ENCODE measurements at places on chromosomes 1 and 21.

- DNase-seq, result no peak
Measured at GRCh38 chr1:16020325-16020724, 1.5 kb upstream of the CLCNKA start.

DNA sequence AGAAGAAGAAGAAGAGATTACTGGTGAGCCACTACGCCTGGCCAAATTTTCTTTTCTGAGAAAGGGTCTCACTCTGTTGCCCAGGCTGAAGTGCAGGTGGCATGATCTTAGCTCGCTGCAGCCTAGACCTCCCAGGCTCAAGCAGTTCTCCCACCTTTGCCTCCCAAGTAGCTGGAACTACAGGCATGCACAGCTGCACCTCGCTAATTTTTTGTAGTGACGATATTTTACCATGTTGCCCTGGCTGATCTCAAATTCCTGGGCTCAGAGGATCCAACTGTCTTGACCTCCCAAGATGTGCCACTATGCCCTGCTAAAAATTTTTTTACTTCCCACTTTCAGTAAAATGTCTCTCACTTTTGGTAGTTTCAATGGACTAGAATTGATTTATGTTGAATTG is 24.4 kb downstream of the TMEM200B start:
- DNase-seq, result no peak

- no peak for DNase-seq
Measured at GRCh38 chr1:29096231-29096886, 27.3 kb downstream of the TMEM200B start.

DNA sequence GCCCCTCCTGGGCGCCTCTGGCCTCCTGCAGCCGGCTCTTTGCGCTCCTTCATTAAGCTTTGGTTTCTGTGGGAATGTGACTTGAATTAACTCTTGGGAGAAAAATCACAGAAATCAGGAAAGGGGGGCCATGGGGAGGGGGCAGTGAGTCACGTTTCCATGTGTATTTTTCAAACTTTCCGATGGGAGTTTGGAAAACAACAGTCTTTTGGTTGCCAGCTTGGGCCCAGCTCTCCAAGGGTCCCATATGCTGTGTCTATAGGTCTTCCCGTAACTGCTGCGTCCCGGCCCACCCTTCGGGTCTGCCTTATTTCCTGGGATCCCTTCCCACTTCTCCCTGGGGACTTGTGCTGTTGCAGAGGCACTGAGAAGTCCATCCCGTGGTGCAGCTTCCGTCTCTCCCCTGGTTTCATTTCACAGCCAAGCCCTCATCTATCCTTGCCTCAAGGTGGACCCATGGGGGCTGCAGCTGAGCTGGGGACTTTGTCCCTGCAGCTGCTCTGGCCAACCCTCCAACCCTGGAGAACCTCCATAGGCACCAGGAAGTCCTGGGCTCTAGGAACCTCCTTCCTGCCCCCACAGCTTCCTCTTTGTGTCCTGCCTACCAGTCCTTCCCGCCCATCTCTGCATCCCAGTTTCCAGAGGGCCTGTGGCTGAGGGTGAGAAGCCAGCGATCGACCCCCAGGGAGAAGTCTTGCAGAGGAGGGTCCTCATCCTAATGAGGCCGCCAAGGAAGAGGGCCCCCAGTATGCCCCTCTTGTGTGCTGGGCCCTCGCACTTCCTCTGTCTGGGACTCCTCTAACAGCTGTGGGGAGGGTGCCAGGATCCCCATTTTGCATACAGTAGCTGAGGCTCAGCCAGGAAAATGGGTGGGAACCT is 11.6 kb upstream of the LMNA start:
- no peak for DNase-seq

- DNase-seq, result no peak
Measured at GRCh38 chr1:81414488-81415015, 386.2 kb upstream of the ADGRL2 start.

DNA sequence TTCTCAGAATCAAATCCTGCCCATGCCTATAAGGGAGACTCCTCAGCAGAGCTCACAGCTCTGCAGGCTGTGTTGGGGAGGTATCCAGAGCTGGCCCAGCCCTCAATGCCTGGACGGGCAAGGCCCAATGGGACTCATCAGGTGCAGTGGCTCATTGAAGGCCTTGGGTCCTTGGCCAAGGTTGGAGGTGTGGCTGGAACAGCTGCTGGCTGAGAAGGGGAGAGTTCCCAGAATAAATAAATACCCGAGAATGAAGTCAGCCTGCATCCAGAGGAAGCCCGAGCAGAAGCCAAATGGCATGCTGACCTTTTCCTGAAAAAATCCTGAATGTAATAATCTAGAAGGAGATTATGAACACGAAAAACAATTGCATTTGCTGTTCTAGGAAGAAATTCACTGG is 25.2 kb upstream of the IKBKE start:
- DNase-seq, result no peak

DNA sequence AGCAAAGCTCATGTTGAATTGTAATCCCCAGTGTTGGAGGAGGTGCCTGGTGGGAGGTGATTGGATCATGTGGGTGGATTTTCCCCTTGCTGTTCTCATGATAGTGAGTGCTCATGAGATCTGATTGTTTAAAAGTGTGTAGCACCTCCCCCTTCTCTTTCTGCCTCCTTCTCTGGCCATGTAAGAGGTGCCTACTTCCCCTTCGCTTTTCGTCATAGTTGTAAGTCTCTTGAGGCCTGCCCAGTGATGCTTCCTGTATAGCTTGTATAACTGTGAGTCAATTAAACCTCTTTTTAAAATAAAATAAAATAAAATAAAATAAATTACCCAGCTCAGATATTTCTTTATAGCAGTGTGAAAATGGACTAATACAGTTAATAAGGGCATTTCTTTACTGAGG is 1025.7 kb downstream of the PLA2G4A start:
- DNase-seq, result no peak

Data from kidney epithelial cell (primary cell).